ENCODE measurements at places on chromosomes 2 and 18.

DNA sequence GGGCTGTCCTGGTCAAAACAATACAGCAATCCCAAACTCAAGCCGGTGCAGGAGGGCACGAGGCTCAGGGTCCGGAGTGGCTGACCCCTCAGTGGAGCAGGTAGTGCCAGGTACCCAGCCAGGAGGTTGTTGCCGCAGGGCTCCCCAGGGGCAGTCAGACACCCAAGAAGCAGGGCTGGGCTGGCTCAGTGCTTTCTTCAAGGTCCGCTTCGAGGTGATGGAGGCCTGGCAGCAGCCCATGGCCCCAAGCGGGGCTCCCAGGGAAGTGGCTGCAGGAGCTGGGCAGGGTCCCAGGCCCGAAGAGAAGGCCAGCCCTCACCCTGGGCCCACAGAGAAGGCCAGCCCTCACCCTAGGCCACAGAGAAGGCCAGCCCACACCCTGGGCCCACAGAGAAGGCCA is 55.3 kb upstream of the COPS8 start:
- DNase-seq, result no peak

- no peak for DNase-seq
Measured at GRCh38 chr2:16664052-16664731, 1.4 kb downstream of the CYRIA start.

- no peak for DNase-seq
Measured at GRCh38 chr2:136929531-136929930, 164.2 kb downstream of the THSD7B start.

GRCh38 chr2:43363120-43363519 is 136.7 kb upstream of the ZFP36L2 start:
- no peak for DNase-seq

DNA sequence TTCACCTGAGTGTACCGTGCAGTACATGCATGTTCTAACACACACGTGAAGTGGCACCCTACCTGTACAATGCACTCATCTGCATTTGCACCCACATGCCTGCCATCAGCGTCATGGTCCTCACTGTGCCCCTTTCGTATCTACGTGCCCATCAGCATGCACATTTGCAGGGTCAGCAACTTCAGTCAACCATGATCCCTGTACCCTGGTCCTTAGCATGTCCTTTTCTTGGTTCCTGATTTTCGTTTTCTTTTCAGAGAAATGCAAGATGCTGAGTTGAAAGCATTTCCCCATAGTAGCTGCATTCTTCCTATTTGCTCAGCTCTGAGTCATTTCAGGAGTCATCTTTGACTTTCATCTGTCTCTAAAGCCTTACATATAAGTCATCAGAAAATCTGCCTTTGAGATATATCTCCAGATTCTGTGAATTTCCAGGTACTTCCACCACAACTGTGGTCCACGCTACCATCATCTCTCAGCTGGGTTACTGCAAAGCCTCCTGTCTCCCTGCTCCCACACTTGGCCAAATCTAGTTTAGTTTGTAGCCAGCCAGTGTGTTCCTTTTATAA is 14.7 kb upstream of the PUM2 start:
- DNase-seq, result no peak

- DNase-seq, result no peak
Measured at GRCh38 chr2:191417746-191418145, 172.5 kb downstream of the MYO1B start.

GRCh38 chr2:154992826-154993225 is 294.3 kb downstream of the KCNJ3 start:
- DNase-seq, result no peak

GRCh38 chr2:85132397-85132796 is 795 bp upstream of the TCF7L1 start:
- no peak for DNase-seq

GRCh38 chr2:20447437-20448245 is 767 bp downstream of the RHOB start:
- no peak for DNase-seq

All from CD8-positive, alpha-beta T cell (primary cell).